NCI-H1930 (cell line): ENCODE measurements at places on chromosomes 2 and 18.

DNA sequence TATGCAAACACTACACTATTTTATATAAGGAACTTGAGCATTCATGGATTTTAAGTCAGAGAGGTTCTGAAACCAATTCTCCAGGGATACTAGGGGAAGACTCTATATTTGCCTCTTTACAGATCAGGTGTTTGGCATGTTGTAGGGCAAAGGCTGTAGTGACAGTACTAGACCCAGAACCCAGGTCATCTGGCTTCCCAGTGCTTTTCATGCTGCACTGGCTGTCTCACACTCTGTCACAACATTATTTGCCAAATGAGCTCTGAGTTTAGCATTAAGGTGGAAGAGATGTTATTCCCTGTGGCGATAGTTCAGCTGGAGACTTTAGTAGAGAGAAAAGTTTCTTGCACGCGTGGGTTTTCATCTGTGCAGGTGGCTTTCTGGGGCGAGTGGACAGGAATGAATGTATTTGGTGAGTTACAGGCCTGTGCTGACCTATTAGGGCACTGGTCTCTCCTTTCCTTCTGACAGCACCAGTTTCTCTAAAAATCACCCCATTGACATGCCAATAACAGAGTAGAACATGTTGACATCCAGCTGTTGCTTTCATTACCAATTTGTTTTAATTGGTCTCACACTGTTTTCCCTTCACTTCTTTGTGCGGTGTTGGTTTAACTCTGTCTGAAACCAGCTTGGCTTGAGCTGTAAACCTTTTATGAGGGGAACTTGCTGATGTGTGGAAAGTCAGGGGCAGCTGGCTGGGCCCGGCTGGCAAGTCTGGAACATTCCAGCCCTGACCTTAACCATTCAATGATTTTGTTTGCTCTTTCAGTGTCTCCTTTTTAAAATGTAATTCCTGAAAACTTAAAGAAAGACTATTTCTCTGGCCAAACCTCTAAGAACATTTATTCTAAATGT is 643.0 kb upstream of the FAM98A start:
- no peak for DNase-seq

DNA sequence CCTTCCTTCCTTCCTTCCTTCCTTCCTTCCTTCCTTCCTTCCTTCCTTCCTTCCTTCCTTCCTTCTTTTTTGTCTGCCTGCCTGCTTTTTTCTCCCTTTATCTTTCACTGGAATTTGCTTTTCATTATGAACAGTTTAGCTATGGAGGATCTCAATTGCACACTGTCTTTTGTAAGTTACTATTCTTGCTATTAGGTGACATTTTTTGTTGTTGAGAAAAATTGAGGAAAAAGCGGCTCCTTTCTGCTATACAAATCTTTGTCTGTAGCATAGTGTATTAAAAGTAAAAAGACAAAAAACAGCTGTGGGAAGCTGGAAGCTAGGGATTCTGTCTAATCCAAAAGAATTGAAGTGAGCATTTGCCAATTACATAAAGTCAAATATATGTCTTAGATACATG is 448.7 kb downstream of the DCDC2C start:
- DNase-seq, result no peak

DNA sequence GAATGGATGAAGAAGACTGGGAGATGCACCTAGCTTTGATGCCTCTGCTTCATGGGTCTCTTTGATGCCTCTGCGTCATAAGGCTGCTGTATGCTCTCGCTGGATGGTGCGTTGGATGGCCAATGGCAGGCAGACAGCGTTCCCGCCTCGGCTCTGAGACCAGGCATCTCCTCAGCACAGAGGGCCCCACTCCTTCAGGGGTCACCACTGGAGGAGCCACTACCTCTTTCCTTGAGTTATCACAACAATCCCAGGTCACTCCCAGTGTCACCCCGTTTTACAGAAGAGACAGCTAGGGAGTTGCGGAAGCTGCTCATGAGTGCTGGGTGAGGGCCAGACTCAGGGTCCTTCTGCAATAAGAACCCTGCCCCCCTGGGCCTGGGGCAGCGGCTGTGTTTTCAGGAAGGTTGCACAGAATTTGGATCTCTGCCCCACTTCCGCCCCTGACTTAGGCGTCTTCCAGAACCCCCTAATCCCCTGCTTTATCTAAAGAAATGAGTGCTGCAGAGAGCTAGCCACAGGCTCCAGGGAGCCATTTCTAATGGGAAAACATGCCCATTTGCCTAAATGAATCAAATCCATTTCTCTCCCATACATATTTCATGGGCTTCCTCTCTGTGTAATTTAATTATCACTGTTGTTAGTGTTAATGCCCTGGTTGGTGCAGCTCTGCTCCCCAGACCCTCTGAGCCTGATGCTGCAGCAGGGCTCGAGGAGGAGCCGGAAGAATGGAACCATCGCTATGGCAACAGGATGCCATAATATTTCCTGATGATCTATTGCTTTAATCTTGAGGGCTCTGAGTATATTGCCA is 131.8 kb upstream of the HS6ST1 start:
- no peak for DNase-seq

DNA sequence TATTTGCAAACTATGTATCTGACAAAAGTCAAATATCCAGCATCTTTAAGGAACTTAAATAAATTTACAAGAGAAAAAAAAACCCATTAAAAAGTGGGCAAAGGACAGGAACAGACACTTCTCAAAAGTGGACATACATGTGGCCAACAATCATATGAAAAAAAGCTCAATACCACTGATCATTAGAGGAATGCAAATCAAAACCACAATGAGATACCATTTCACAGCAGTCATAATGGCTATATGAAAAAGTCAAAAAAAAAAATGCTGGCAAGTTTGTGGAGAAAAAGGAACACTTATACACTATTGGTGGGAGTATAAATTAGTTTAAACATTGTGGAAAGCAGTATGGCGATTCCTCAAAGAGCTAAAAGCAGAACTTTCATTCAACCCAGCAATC is 130.3 kb upstream of the LHCGR start:
- no peak for DNase-seq

- DNase-seq, result no peak
Measured at GRCh38 chr18:5159080-5159479, 38.0 kb downstream of the AKAIN1 start.

DNA sequence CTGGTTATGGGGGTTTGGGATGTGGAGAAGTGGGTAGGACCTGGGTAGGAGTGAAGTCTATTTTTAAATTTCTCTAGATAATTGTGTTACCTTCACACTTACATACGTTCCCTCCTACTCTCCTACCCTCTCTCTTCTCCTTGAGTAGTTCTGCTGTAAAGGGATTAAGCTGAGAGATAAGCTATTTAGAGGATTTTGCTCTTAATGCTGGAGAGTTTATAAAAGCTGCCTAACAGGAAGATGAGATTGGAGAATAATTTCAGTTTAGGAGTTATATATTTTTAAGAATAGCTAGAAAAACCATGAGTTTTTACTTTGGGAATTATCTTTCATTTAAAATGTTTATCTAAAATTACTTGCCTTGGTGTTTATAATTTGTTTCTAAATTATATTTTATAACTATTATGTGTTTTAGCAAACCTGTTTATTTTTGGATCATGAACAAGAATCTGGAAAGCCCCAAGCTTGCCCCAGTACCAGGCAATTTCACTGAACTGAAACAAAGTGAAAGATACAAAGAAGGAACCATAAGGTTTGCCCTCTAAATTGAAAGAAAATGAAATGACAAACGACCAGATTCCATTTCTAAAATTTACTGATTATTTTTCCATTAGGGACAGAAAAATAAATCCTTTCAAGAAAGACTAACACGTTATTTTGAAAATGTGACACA is 101.5 kb downstream of the ZNF532 start:
- no peak for DNase-seq
